ENCODE measurements at places on chromosomes 13 and 19.
A peak's percentile ranks its signal among the peaks of the same experiment; 100 is the strongest.

GRCh38 chr13:48175185-48175584, 57.8 kb upstream of the ITM2B start:
- DNase-seq = no peak

GRCh38 chr19:5996102-5996501, 18.2 kb upstream of the RANBP3 start:
- no peak for DNase-seq

DNA sequence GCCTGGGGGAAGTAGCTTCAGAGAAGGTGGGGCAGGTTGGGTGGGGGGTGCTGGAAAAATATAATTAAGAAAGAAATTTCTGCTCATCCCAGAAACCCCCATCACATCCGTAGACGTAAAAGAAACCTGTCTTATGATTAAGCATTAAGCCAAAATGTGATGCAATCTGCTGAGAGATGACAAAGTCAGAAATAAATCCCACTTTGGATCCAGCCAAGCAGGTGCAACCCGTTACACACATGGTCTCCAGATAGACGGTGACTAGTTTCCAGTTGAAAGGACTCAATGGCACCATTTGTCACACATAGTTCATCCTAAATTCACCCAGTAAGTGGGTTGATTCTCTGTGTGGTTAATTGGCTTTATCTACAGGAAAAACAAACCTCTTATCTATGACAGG, 34.1 kb downstream of the PSG5 start:
- peak; percentile 52 for DNase-seq

- no peak for DNase-seq
Observed at GRCh38 chr13:84380866-84381265, 498.6 kb upstream of the SLITRK1 start.

DNA sequence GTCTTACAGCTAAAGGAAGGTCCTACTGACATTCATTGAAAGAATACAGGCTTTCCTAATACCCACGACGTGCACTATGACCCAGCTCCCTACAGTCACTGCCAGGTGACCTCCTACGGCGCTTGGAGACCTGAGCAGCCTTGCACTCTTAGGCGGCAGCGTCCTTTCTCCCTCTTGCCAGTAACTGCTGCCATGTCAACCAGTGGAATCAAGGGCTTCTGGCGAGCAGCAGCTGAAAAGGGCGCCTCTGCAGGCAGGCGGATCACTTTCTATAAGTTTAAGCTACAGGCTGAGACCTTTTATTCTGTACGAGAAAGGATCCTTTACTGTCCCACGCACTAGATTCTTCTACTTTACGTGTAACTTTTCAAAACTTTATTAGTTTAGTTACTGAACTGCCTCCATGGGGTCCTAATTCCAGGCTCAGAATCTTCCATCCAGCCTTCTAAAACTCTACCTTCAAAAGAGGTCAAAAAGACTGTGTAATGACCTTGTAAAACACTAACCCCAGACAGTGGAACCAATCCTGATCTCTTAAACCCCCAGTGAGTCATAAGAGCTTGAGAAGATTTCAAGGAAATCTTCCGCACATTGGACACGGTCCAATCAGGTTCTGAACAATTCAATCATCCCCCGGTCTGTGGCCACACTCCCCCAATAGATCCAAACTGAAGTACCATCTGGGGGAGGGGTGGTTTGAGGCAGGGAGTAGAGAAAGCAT, 1.9 kb downstream of the KCTD12 start:
- peak; percentile 75 for DNase-seq
